NCI-H1092 (cell line): ENCODE measurements at places on chromosomes 11 and 22.

GRCh38 chr22:17753401-17753989 is 20.8 kb downstream of the BID start:
- DNase-seq: no peak

DNA sequence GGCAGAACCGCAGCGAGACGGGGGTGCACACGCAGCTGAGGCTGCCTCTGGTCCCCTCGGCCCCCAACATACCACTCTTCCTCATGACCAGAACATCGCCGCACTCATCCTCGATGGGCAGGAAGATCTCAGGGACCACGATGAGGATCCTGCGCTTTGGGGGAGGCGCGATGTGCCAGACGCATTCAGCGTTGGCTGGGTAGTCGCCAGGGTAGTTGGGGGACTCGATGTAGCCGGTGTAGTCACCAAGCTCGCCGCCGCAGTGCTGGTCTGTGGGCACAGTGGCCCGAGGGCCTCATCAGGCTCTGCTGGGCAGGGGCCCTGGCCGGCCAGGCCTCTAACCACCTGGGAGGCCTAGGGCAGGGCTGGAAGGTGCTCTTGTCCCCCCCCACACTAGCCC is 23.0 kb upstream of the TTLL12 start:
- no peak for DNase-seq

GRCh38 chr11:21963013-21963412 is 229.9 kb upstream of the ANO5 start:
- no peak for DNase-seq

- DNase-seq: no peak
Measured at GRCh38 chr11:134800130-134800529, 388.1 kb upstream of the B3GAT1 start.

GRCh38 chr22:41799486-41800347 is 762 bp upstream of the CCDC134 start:
- no peak for DNase-seq

DNA sequence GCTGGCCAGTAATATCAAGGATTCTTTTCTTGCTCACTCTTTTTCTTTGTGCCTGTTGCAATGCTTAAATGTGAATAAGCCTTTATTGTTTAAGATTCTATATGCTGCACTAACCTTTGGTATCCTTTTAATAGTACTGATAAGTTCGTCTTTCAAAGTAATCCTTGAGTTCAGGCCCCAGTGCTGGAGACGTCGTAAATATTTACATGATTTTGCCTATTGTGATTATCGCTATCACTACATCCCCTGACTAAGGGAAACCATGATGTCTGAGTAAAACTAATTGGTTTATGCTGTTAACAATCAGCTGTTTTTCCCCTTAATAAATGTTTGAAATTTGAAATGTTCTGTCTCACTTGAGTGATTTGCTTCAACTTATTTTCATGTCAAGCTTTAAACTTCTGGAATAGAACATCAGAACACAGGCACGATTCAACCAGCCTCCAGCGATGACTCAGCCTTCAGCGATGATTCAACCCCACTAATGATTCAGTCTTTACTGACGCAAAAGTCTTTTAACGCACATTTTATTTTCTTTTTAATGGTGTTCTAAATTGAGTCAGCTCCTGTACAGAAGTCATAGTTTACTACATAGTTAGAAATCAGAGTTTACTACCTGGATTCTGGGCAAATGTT is 3.9 kb downstream of the HTATIP2 start:
- no peak for DNase-seq

GRCh38 chr11:132245403-132246385 is 875.3 kb downstream of the NTM start:
- no peak for DNase-seq

- no peak for DNase-seq
Measured at GRCh38 chr11:10916665-10917064, 58.8 kb upstream of the ZBED5 start.

GRCh38 chr11:101362643-101363042 is 221.2 kb downstream of the TRPC6 start:
- no peak for DNase-seq
